ENCODE measurements at places on chromosomes 3 and 15.

DNA sequence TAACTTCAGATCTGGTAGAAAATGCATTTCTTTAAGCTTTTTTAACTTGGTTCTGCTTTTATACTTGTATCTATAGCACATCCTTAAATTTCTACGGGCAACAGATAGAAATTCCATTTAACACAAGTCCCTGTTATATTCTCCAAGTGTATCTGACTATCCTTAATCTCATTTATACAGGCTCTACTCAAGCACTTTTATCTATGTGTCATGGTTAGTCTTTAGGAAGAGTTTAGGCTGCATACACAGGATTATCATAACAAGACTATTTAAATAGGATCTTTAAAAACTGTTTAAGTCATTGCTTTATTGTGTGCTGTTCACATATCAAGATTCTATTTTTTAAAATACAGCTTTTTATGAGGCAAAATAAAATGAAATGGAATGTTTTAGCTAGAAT lies 52.7 kb downstream of the SETD5 start:
- no peak for DNase-seq

DNA sequence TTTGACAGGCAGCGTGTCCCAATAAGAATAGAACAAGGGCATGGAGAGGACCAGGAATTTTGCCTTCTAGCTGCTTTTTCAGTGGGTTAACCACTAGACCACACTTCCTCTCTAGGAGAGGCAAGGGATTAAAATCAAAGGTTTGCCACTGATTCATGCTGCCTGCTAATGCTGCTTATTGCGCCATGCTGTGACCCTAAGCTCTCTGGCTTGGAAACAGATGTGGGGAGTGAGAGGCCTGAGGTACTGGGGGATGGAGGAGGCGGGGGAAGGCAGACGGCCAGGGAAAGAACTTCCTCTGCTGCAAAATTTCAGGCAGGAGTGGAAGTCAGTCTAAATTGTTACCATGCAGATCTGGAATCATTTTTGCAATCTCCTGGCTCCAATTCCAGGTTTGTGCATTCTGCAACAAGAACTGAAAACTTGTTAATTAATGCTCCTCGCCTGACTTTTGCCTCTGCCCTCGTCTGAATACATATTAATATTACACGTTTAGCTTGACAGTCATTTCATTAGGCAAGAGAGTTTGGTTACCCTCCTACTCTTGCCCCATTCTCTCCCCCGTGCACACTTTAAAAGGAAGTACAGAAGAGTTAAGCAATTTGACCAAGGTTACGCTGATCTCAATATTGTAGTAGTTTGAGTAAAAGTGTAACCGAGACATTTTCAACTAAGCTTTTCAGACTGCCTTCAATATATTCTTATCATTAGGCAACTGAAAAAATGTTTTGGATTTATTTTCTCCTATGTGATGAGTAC lies 121.7 kb upstream of the SPRED1 start:
- DNase-seq: no peak

- DNase-seq: no peak
Measured at GRCh38 chr3:162211470-162211869, 714.9 kb downstream of the OTOL1 start.

GRCh38 chr15:55619783-55620182 lies 31.6 kb upstream of the PYGO1 start:
- DNase-seq: no peak

DNA sequence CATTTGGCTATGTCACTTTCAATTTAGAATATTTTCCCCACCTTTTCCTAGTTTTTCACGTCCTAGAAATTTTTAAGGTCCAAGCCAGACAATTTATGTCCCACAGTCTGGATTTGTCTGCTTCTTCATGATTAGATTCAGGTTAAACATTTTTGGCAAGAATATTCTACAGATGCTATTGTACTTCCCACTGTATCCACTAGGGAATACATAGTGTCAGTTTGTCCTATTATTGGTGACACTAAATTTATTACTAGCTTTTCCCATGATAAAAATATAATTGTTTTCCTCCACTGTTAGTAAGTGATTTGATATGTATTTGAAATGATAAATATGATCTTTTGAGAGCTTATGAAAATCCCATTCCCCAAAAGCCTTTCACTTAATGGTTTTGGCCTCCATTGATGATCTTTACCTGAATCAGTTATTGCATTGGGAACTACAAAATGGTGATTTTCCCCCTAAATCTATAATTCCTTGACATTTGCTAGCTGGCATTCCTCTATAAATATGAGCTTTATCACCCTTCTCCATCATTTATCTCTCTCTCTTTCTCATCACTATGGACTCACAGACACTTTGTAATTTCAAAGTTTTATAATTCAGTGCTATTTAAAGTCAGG lies 8.3 kb downstream of the ARL14 start:
- no peak for DNase-seq

DNA sequence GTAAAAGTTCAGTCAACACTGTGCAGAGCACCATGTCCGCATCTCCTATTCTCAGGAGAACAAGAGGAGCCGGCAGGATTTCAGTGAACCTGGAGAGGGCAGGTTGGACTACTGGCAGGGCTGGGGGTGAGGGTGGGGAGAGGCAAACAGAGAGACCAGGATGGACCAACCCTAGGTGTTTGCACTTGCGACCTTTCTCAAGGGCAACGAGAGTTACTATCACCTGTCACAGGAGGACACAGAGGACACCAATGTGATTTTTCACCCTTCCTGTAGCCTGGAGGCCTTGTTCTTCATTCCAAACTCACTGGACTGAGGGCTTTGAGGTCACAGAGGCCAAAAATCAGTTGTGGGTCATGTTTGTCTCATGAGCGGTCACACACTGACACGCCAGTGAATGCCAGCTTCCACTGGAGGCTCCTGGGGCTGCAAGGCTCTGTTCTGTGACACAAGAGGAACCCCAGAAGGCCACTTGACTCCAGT lies 89.5 kb downstream of the CPN2 start:
- DNase-seq: no peak

GRCh38 chr3:42660131-42660715 lies 6.7 kb downstream of the ZBTB47 start:
- DNase-seq: no peak

GRCh38 chr15:51262463-51262862 lies 75.9 kb downstream of the CYP19A1 start:
- no peak for DNase-seq

DNA sequence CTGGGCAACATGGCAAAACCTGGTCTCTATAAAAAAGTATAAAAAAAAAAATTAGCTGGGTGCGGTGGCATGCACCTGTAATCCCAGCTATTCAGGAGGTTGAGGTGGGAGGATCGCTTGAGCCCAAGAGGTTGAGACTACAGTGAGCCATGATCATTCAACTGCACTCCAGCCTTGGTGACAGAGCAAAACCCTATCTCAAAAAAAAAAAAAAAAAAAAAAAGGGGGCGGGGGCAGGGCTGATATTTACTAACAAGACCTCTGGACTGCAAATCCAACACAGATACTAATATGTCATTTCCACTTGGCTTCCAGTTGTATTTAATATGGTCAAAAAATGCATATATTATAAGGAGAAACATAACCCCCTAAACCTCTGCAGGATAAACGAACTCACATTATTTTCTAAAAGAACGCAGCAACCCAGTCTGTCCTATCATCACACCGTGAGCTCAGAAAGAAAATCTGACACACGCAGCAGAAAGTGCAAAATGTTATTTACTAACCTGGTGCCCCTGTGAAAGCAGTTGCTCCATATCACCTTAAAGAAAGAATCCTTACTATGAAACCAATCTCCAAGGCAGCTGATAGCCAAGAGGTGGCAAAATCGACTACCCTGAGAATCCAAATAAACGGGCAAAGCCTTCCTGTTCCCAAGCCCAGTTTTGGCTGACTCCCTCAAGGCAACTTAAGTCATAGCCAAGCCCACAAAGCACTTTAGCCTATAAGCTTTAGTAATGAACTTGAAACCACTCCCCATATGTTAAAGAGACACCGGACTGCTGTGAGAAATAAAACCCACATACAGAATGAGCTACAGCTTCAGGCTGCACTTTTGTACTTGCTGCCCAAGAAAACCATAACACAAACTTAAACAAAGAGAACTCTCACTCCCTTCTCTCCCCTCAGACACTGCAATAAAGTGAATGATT lies 39.3 kb downstream of the PLD1 start:
- no peak for DNase-seq
